ENCODE measurements at places on chromosomes 12 and 14.

GRCh38 chr14:56422221-56422620 is 157.4 kb upstream of the TMEM260 start:
- DNase-seq = no peak

DNA sequence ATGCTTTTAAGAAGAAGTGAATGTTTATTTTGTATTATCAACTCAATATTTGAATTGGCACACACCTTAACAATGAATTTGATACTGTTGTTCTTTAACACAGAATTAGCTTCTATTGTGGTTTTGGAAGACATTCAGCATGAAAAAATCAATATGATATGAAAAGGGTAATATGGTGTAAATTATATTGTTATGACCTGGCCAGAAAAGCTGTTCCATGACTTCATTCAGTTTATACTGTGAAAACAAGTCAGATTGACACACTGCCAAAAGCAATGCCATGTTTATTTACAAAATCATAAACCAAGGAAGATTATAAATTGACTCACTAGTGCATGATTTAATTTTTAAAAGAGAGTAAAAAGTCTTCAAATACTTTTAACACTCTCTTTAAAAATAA is 851.4 kb upstream of the SEL1L start:
- no peak for DNase-seq

- DNase-seq = no peak
These were observed 80.2 kb upstream of the FUT8 start for GRCh38 chr14:65332141-65332871.

DNA sequence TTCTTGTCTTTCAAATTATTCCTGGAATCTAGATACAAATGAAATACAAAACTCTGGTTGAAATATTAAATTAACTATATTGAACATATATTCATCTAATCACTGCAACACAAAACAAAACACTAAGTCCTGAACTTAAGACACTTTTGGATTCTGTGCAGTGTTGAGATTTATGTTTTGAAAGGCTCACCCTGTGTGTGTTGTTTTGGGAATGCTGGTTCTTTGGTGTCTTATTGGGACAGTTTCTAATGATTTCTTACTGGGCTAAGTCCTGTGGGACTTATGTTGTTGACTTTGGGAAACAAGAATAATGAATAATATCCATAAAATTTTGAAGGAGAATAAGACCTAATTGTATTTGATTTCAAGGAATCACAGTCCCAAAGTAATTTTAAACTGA is 153.2 kb downstream of the NAV3 start:
- no peak for DNase-seq

DNA sequence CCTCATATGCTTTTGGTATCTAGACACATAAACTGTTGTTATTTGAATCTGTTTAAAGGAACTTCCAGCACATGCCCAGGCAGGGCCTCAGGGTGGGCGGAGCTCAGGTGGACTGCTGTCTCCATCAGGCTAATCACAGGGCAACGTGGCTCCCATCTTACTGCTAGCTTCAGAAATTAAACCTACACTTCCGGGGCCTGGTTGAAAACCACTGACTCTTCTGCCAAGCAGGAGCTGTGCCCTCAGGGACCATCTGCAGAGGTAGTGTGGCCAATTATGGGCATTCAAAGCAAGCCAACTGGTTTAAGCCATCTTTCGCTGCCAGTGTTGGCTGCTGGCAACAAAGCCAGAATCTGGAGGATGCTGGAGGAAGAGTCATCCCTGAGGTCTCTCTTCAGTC is 97.5 kb downstream of the TMX1 start:
- DNase-seq = no peak

DNA sequence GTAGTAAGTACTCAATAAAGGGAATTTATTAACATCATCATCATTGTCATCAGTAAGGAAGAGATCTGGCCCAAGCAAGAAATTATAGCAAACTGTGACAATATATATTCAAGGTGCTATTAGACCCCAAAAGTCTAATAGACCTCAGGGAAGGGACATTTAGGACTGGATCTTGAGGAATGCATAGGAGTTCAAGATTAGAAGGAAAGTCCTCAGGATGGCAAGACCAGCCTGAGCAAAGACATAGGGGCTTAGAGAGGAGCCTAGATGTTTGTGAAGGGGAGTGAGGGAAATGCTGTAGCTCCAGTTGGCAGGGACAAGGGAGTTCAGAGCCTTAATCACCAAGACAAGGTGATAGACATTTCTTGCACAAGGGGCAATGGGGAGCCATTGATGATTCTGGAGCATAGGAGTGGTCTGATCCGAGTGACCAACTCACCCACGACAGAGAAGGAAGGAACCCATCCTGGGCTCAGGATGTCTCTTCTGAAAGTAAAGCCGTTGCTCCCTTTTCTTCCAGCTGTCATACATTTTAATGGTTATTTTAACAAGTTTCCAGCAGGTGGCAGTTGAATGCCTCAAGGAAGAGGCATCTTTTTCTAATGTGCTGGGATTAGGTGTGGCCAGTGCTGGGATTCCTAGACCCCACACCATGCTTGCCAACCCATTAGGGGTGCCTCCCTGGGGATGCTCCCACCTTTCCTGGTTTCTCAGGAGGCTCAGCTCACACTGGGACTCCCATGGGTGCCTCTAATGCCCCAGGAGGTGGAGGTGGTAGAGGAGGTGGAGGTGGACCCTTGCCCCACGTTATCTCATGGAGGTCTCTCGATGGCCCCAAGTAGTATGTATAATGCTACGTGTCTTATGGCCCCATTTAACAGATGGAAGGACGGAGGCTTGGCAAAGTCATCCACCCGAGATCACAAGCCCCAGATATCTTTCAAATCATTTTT is 37.8 kb downstream of the PHETA1 start:
- peak; percentile 72 for DNase-seq

GRCh38 chr14:30532264-30532663 is 26.7 kb upstream of the G2E3 start:
- DNase-seq = no peak

- DNase-seq = no peak
These were observed 12.6 kb upstream of the ZNF385A start for GRCh38 chr12:54397157-54397556.

DNA sequence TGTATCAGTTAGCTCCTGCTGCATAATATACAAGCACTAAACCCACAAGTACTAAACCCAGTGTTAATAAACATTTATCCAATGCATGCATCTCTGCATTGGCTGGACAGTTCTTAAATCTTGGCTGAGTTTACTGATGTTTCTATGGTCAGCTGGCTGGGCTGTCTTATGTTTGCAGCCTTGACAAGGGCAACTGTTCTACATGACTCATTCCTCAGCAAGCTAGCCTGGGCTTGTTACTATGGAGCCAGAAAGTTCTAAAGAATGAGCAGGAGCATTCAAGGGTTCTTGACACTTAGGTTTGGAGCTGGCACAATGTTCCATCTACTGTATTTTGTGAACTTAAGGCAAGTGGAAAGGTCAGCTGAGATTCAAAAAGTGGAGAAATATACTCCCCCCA is 199.1 kb downstream of the GLT1D1 start:
- DNase-seq = no peak

- DNase-seq = no peak
These were observed 13.5 kb upstream of the SERPINA4 start for GRCh38 chr14:94547726-94548125.

DNA sequence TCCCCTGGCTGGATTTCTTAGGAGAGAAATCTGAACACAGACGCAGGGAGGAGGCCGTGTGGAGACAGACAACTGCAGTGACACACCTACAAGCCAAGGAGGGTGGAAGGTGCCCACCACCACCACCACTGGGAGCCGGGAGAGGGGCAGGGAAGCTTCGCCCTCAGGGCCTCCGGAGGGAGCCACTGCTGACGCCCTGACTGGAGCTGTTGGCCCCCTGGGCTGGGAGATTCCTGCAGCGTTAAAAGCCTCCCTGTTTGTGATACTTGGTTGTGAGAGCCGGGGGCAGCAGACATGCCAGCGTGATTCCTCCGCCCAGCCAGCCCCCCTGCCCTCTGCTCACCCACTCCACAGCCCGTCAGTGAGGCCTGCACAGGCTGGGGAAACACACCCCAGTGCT is 72.0 kb downstream of the CHGA start:
- no peak for DNase-seq

GRCh38 chr12:19830446-19830845 is 391.2 kb downstream of the AEBP2 start:
- DNase-seq = no peak

DNA sequence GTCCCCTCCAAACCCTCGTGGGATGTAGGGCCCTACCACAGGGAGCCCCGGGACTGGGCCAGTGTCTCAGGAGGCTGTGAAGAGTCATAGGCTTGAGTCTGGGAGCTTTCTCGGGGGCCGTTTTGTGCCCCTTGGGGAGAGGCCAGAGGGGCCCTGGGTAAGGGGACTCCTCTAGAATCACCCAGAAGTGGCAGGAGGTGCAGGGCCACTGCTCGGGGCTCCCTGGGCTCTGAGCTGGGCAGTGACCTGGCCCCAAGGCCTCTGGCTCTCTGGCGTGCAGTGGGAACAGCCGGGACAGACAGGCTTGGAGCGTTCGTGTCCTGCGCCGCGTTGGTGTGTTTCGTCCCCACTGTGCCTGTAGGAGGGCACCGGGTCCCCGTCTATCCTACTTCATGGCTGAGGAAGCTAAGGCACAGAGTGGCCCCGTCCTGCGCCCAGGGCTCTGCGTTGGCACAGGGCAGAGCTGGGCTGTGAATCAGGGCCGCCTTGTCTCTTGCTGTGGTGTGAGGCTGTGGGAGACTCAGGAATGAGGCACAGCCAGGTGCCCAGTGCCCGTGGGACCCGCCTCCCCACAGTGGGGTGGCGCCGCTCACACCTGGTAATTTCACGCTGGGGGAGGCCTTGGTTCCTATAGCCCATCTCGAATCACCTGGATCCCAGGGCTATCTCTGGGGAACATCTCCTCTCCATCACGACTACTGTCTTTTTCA is 23.8 kb upstream of the KIF26A start:
- no peak for DNase-seq

- DNase-seq = no peak
These were observed 211.4 kb upstream of the TMEM132C start for GRCh38 chr12:128055567-128055966.

- no peak for DNase-seq
These were observed 2.4 kb upstream of the RARG start for GRCh38 chr12:53234271-53234914.

- no peak for DNase-seq
These were observed 251.1 kb downstream of the NAV3 start for GRCh38 chr12:78081590-78082314.

- peak; percentile 39 for DNase-seq
These were observed 57.1 kb downstream of the NUAK1 start for GRCh38 chr12:106081606-106082005.

DNA sequence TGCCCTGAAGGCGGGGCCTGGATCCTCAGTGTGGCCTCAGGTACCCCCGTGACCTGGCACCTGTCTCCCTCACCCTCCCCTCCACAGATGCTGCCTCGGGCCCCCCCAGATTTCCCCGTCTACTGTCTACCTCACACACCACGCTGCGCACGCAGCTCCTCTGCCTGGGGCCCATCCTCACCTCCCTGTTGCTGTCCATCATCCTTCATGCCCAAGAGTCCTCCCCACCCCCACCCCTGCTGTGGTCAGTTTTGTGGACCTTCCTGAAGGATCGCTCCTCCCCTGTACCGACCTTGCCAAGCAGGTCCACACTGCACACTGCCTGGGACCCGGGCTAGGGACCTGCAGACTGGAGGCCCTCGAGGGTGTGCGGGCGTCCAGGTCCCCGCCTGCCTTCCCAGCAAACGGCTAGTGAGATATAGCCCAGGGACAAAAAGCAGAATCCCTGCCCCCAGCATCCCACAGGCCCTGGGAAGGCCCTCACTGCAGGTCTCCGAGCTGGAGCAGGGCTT is 197.4 kb upstream of the DIO3 start:
- DNase-seq = no peak

- DNase-seq = no peak
These were observed 146.1 kb downstream of the C12orf75 start for GRCh38 chr12:105476616-105477015.

- no peak for DNase-seq
These were observed 217.4 kb upstream of the PDE3A start for GRCh38 chr12:20150835-20151422.

DNA sequence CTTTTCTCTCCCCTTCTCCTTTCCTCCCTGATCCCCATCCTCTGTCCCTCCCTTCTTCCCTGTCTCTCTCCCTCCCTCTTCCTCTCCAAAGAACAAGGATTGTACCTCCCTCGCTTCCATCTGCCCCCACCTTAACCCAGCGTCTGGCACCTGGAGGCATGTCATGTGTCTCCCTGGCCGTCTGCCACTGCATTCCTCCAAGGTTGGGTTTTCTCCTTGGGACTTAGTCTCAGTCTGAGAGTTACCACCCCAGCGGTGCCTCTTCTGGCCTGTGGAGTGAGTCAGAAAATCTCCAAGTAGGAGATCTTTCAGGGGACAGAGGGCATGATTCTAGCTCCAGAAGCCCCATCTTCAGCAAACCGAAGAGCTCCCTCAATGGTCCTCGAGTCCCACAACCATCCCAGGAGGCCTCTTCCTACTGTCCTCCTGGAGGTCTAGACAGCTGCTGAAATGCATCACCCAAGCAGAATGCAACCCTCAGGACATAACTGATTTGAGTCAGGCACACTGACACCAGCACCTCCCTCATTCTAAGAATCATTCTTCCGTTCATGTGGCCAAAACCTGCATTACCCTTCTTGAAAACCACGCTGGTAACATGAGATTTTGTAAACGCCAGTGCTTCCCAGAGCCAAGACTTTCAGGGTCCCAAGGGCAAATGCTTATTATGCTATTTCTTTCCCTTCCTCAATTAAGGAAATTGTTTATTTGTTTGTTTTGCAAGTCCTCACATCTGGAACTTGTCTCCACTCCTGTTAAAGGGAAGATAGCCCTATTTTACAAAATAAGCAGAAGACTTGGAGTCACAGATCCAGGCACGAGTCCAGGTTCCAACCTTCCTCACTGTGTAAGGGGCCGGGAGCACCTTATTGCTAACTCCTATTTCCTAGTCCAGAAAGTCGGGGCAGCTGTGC is 463.2 kb downstream of the BCL11B start:
- no peak for DNase-seq

DNA sequence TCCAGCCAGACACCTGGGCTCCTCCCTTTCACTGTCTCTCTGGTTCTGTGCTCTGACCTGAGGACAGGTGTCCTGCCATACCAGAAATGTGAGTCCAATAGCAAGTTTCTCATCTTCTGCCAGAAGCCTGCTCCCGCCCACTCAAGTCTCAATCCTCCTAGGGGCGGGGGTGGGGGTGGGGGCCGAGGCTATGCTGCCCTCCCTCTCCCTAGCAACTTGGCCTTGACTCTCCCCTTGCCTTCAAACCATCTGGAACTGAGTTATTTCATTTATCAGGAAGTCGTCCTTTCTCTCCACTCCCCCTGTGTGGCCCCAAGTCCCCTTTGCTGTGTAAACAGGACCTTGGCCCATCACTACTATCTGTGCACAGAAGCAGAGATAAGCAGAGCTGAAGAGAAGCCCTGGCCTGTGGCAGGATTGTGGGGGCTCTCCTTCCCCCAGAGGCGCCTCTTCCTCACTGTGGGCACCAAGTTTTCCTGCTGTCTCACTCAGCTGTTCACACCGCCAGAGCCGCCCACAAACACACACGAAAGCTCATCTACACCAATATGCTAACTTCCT is 117.1 kb downstream of the DPF3 start:
- DNase-seq = no peak

GRCh38 chr12:132166801-132167591 is 22.7 kb downstream of the NOC4L start:
- no peak for DNase-seq

Measured in HTR-8/SVneo (cell line).